ENCODE measurements at places on chromosomes 13 and 19.

GRCh38 chr13:97165502-97166425 is 56.4 kb upstream of the MBNL2 start:
- H3K36me3 ChIP-seq = no peaks in the 10 kb centered on the region
- H3K4me1 ChIP-seq = peaks cover 3% of the 10 kb centered on the region
- no peak overlapping the region for H3K4me3 ChIP-seq
- no peak for DNase-seq
- peaks cover 7% of the 10 kb centered on the region for H3K27me3 ChIP-seq

- no peak overlapping the region for H3K4me3 ChIP-seq
- peaks cover 3% of the 10 kb centered on the region for H3K27me3 ChIP-seq
- no peak for DNase-seq
- H3K36me3 ChIP-seq = no peaks in the 10 kb centered on the region
- H3K27ac ChIP-seq = no peak overlapping the region
Measured at GRCh38 chr13:43132911-43133310, 109.5 kb downstream of the DNAJC15 start.

GRCh38 chr19:19554074-19555023 is 16.3 kb downstream of the CILP2 start:
- peak; percentile 82 for DNase-seq
- H3K4me1 ChIP-seq = peaks cover 7% of the 10 kb centered on the region
- no peak overlapping the region for H3K27ac ChIP-seq
- H3K4me3 ChIP-seq = no peak overlapping the region
- no peaks in the 10 kb centered on the region for H3K27me3 ChIP-seq

- H3K27ac ChIP-seq = no peak overlapping the region
- H3K4me1 ChIP-seq = peaks cover 6% of the 10 kb centered on the region
- no peak for DNase-seq
- no peak overlapping the region for H3K4me3 ChIP-seq
- peaks cover 31% of the 10 kb centered on the region for H3K27me3 ChIP-seq
Measured at GRCh38 chr13:106916329-106916976, 348.5 kb upstream of the ARGLU1 start.

- H3K27me3 ChIP-seq = peaks cover 60% of the 10 kb centered on the region
- H3K4me3 ChIP-seq = peak overlapping the region; percentile 6
- H3K36me3 ChIP-seq = no peaks in the 10 kb centered on the region
- no peak overlapping the region for H3K27ac ChIP-seq
Measured at GRCh38 chr13:27959976-27960361, 9.1 kb downstream of the CDX2 start.

Measured in activated CD4-positive, alpha-beta T cell treated with anti-CD3 and anti-CD28 coated beads for 36 hours (primary cell).